ENCODE measurements at places on chromosomes 1 and 21.

- DNase-seq: no peak
Observed at GRCh38 chr1:207902566-207902965, 8.4 kb downstream of the CD34 start.

- DNase-seq: peak; percentile 74
Observed at GRCh38 chr1:110259770-110260169, 49.7 kb downstream of the KCNC4 start.

- DNase-seq: peak; percentile 62
Observed at GRCh38 chr21:33078907-33079582, 9.1 kb downstream of the OLIG1 start.

- DNase-seq: no peak
Observed at GRCh38 chr1:204420039-204421004, 8.7 kb upstream of the PPP1R15B start.

DNA sequence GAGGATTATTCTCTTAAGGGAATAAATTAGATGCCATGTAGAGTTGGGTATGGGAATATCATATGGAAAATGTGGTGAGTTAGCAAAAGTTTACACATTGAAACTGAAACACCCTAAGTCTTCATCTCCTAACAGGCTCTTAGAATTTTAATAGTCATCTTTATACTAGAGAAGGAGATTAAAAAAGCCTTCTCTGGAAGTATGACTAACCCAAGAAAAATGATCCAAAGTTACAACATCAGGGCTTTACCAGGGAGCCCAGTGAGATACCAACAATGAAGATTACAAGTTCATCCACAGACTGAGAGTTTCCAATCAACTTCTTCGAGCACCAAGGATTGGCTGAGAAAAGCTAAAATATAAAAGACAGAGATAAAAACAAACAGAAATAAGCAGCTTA, 70.0 kb upstream of the KIAA0040 start:
- DNase-seq: peak; percentile 72

Measured in foreskin keratinocyte (primary cell).